ENCODE measurements at places on chromosomes 1 and 21.

- no peak for DNase-seq
These were observed 1.7 kb downstream of the OSCP1 start for GRCh38 chr1:36448530-36449056.

- DNase-seq = no peak
These were observed 71.6 kb downstream of the IVNS1ABP start for GRCh38 chr1:185245466-185245865.

DNA sequence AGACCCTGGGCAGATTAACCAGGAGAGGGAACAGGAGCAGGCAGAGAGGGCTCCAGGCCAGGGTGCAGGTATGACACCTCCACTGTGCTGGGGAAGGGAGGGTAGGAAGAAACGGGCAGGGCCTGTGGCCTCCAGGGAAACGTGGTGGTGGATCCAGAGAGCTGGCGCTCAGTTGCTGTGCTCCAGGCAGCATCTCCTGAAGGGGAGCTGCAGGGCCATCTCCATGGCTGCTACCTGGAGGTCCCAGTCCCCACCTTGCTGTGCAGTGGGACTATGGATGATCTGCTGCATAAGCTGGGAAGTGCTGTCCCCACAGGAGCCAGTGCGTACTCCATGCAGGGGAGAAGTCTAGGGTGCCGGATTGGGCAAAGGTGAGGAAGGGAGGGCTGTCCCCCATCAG is 125.9 kb upstream of the RUNX3 start:
- DNase-seq = peak; percentile 22

GRCh38 chr1:14970115-14970798 is 183.3 kb upstream of the TMEM51 start:
- DNase-seq = no peak

DNA sequence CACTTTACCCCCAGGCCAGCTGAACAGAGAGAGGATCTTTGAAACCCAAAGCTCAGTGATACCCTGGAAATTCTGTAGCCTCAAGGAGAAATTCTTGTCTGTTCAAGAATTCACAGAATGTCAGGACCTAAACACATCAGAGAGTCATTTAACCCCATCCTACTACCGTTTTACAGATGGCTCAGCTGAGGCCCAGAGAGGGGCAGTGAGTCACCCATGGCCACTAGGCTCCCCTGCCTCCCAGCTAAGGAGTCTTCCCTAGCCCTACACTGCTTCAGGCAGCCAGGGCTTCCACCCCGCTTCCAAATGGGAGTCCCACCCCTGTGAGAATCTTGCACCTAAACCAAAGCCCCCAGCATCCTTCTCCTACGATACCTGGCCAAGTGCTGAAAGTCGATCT is 28.3 kb downstream of the VWA5B1 start:
- no peak for DNase-seq

GRCh38 chr1:225689882-225690459 is 37.0 kb upstream of the ENAH start:
- DNase-seq = no peak

- peak; percentile 67 for DNase-seq
These were observed 4.8 kb downstream of the REG4 start for GRCh38 chr1:119806489-119806888.

DNA sequence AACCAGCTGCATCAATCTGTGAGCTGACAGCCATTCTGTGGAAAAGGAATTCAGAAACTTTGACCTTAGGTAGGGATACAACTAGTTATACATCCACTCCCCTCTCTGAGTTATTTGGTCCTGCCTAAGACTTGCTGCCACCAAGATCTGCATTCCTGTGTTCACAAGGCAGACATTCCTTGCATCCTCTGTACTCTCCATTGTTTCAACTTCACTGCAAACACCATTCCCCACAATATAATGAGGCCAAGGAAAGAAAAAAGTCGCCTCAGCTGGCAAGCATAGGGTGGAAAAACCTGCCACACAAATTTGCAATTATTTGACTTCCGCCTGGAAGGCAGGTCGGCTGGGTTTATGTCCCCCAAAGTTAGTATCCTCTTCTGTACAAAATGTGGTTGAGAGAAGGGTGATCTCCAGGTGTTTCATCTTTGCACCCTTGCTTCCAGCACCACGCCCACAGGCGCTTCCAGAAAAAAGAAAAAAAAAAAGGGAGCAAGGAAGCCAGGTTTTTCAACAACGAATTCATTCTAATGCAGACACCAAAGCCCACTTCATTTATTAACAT is 676 bp upstream of the CTTNBP2NL start:
- DNase-seq = no peak

DNA sequence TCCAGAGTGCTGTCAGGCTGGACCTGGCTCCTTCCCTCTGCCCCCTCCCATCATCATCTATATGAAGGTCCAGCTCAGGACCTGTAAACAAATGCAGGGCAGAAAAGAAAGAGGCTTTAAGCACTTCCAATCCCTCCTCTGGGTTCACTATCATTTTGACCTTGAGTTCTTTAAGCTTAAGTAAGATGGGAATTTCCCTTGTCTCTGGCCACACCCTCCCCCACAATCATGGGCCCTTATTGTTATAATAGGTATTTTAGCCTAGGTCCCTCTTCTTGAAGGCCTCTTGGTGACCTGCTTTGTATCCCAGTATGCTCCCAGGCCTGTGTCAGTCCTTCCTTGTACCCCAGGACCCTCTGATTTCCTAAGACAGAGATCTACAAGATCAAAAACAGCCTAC is 45.1 kb upstream of the EPS15 start:
- no peak for DNase-seq

Measured in right lobe of liver (tissue), 6 donors.